ENCODE measurements at places on chromosomes 6 and 20.

DNA sequence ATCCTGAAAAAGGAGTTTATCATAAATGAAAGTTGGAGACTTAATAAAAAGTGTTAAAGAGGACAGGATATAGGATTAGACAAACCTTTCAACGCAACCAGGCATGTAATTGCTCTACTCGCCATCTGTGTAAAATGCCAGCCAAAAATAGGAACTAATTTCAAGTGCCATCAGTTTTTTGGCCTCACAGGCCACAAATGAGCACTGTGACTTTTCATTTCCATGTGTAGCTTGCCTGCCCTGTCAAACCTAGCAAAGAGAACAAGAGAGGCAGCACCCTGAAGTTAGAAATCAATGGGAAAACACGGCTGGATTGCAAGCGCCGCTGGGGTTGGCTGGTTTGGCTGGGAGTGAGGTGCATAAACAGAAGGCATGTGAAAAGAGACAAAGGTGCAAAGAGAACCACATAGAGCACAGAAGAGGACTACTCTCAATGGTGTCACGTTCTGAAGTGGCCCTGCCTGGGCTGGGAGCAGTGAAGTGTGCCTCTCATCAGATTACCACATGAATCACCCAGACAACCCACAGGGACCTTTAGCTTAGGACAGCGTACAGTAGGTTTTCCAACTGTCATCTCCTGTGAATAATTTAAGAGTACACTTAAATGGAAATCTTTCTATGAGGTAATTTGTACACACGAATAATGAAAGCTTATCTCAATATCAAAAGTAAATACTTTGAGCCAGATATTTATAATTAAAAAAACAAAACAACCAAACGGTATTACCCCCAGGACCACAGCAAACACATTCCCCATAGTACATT is 78.0 kb upstream of the NHSL1 start:
- DNase-seq, result no peak

DNA sequence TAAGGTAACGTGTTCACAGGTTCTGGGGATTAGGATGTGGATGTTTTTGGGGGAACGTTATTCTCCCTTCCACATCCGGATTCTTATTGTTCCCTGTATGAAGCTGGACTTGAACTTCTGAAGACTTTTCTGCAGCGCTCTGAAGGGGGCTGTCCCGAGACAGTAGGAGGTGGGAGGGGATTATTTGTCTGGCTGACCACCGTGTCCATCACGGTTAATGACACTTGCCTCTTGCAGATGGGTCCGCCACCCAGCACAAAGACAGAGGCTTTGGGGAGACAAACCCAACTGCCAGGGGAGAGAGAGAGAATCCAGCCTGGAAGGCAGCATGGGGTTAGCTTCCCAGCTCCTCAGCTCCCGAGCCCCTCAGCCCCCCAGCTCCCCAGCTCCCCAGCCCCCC is 16.7 kb downstream of the ZDHHC14 start:
- no peak for DNase-seq

DNA sequence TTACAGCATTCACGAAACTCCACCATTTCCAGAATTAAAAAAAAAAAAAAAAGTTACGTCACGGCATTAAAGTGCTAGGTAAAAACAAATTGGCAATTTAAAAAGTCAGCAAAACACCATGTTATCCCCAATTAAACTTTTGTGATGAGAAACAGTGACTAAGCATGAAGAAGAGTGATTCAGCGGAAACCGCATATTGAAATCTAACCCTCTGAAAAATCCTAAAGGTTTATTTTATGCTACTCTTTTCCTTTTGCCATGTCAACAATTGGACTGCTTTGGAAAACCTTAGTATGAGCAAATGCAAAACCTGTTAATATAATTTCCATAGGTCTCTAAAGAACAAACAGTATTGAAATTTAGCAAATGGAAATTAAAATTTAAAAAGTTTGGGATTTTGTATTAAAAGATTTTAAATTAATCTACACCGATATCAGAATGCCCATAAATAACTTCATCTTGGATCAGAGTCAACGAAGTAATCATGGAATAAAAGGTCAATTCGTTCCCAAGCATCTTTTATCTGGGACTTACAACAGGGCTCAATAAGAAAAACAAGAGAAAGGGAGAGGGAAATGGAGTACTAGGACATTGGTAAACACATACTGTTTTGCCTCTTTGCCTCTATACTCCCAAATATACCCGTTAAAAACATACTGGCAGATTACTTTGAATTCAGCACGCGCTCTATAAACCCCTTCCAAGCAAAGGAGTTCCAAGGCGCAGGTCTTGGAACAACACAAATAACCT is 1.1 kb downstream of the FBXO30 start:
- peak; percentile 23 for DNase-seq

DNA sequence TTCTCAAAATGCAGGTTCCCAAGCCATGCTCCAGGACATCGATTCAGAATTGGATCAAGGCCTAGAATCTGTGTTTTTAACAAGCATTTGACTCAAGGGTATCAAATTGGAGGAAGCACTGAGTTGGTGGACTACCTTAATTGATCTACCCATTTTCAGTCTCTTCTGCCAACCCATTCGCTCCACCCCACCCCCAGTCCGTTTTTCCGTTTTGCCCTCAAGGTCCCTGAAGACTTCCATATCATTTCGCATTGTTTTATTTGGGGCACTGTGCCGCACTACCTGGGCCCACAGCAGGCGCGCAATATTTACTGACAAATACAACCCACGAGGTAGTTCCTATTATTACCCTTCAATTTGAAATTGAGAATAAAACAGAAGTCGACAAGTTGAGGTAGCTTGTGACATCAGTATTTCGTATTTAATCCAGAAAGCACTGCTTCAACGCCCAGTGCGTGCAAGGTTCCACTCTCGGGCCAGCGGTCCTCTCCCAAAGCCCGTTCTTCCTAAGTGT is 557 bp upstream of the DHX35 start:
- DNase-seq, result no peak

DNA sequence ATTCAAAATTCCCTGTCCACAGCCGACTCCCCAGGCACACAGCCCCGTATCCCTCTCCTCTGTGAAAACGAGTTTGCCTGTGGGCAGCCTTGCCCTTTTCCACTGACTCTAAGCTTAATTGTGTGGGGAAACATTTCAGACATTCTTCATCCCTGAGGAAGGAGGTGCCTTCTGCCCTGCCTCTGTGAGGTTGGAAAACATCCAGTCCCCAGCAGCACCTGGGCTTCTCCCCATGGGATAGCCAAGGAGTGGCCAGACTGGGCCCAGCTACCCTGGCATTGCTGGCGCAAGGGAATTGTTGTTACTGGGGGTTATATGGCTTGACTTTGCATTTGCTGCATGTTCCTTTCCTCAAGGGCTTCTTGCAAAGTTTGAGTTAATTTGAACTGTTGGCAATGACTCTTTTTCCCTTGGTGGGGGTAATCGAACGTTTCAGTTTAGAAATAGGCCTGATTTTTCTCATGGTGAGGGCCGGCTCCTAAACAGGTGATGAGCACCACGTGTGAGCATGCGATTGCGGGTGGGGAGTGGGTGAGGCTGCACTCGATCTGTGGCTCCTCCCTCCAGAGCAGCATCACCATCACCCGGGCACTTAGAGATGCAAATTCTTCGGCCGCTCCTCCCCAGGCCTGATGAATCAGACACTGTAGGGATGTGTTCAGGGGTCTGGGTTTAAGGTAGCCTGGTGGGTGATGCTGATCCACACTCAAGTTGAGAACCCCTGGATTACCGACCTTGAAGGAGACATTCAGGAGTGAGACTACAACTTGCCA is 29.9 kb downstream of the GABRR2 start:
- DNase-seq, result no peak

DNA sequence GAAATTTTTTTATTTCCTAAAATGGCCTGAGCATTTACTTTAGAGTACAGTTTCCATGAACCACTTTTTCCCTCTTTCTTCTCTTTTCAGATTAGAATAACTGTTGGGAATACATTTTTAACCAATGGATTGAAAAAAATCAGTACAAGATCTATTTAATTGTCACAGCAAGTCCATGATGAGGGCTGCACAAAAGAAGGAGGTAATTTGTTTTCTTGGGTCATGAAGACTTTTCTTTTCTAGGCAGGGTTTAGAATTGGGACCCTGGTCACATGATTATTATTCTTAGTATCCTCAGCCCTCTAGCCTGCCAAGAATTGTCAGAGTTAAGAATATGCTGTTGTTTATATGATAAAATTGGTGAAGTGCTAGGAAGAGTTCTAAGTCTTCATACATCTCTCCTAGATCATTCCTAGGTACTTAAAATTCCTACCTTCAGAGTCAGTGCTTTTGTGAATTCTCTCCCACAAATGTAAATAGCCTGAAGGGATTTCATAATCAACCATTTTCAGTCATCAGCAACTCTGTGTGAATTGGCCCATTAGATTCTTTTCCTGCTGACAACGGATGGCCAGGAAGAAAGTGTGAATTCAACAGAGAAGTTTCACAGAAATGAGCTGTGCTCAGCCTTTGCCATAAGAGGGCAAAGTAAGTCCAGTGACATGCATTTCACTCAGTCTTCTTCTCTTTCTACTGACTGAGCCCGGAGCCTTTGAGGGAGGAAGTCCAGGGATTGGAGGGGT is 32.4 kb upstream of the TPBG start:
- no peak for DNase-seq

DNA sequence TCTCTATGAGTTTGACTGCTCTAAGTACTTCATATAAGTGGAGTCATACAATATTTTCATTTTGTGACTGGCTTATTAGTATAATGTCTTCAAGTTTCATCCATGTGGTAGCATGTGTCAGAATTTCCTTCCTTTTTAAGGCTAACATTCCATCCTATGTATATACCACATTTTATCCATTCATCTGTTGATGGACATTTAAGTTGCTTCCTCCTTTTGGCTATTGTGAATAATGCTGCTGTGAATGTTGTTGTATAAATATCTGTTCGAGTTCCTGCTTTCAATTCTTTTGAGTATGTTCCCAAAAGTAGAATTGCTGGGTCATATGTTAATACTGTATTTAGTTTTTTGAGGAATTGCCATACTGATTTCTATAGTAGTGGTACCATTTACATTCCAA is 79.5 kb downstream of the PTPRA start:
- DNase-seq, result no peak

- no peak for DNase-seq
Observed at GRCh38 chr20:13222319-13222716, 1.2 kb downstream of the ISM1 start.

DNA sequence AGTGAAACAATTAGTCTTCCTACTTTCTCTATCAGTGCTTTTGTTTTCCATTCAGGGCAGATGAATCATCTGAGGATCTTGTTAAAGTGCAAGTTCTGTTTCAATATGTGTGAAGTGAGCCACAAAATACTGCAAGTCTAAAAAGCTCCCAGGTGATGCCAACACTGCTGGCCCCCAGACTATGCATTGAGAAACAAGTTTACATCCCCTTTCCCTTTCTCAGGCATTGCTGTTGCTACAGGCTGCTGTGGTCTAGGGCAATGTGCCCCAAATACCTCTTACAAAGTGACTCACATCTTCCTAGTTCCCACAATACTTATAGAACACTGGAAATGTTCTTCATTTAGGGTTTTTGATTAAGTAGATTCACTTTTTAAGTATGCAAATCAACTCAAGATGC is 31.8 kb downstream of the ABRACL start:
- no peak for DNase-seq

Data from right renal cortex interstitium (tissue), 3 donors.